ENCODE measurements at places on chromosomes 6 and 20.

DNA sequence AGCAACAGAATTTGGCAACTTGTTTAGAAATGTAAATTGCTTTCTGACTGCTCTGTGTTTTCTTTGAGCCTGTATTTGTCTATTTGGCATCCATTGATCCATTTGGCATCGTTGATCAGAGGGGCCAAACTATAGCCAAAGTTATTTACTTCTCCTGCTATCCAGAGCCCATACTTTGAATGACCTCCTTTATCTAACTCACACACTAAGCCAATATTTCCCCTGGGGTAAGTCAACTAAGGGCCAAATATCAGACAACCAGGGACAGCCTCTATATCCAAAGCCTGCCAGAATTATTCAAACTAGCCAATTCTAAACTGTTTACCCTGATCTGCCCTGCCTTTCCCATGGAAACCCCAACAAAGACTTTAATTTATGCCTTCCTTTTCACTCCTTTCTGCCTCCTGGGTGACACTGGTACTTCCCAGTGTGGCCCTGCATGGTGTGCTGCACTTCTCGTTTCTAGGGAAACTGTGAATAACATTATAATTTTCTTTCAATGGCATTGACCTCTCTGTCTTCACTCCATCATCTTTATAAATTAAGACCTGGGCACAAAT is 19.8 kb upstream of the ZNF184 start:
- DNase-seq: no peak

- no peak for DNase-seq
Measured at GRCh38 chr20:15195378-15195777, 858.0 kb upstream of the FLRT3 start.

- no peak for DNase-seq
Measured at GRCh38 chr20:50034567-50035180, 51.9 kb downstream of the SNAI1 start.

DNA sequence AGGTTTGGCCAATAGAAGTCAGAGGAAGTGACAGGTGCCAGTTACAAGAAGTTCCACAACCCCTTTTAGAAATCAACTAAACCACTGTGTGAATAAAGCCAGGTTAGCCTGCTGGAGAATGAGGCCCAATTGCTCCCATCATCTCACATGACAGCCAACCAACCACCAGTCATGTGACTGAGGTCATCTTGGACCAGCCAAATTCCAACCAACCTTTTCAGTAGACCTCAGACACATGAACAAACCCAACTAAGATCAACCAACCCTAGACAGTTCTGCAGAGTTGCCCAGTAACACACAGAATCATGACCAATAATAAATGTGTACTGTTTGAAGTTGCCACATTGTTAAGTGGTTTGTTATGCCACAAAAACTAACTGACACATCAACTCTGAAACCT is 44.6 kb upstream of the GGTLC1 start:
- DNase-seq: no peak

GRCh38 chr6:3438190-3439167 is 18.4 kb downstream of the SLC22A23 start:
- DNase-seq: peak; percentile 42

DNA sequence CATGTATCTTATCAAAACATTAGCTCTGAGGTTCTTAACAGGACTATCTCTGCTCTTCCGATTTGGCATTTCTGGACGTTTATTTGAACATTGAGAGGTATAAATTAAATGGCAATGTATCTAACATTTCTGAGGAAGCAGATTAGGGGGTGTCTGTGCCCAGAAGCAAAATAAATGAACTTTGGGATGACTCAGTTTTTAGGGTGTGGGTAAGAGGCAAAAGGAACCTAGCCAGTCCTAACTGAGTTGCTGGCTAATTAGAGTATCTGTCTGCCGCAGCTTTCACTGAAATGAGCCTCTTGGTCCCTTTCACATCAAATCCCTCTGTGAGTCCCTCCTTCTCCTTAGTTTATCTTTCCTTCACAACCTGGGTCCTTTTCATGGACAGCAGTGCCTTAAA is 1.1 kb downstream of the RNF144B start:
- DNase-seq: no peak

GRCh38 chr6:100304575-100304974 is 160.1 kb downstream of the SIM1 start:
- DNase-seq: no peak

DNA sequence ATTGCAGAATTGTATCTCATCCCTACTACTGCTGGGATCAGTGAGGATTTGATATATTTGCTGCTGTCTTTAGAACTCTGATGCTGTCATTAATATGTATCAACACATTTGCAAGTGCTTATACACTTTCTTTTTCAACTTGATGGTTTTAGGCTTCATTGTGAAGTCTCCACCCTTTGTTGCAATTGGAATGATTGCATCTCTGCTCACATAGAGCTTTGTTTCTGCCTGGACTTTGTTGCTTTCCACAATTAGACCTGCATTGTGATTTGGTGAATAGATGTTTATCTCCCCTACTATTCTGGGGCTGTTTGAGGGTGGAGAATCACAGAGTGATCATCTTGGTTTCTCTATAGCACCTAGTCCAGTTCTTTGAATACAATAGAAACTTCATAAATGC is 666.7 kb downstream of the EPM2A start:
- no peak for DNase-seq

- no peak for DNase-seq
Measured at GRCh38 chr6:53056273-53056672, 8.9 kb upstream of the FBXO9 start.

GRCh38 chr6:27816906-27817305 is 95.3 kb downstream of the OR2B2 start:
- DNase-seq: no peak

DNA sequence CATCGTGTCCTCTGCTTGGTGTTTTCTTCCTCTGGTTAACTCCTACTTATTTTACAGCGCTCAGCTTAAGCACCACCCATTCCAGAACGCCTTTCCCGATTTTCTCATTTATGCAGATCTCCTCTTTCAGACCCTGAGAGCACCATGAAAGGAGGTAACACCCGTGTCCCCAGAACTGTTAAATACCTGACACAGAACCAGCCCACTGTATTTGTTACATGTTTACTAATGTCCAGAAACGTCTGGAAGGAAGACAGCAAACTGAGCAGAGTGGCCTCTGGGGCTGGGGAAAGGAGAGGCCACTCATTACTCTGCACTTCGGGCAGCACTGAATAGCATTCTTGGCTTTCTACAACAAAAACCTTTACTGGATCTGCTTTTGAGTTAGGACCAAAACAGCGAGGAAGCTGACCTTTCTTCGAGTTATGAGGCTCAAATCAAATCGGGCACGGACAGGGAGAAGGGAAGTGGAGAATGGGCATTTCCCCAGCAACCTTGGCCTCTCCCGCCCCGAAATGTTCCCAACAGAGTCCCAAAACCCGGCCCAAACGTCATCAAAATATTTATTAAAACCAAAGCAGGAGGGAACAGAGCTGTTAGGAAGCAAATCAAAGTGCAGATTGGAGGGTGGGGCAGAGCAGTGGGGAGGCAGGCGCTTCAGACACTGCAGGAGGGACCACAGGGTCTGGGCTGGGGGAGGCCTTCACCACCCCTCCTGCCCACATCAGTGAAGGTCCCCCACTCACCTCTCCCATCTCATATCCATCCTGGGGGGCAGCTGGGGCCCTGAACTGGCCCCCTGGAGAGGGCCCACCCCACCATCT is 1.1 kb upstream of the NECAB3 start:
- DNase-seq: no peak

DNA sequence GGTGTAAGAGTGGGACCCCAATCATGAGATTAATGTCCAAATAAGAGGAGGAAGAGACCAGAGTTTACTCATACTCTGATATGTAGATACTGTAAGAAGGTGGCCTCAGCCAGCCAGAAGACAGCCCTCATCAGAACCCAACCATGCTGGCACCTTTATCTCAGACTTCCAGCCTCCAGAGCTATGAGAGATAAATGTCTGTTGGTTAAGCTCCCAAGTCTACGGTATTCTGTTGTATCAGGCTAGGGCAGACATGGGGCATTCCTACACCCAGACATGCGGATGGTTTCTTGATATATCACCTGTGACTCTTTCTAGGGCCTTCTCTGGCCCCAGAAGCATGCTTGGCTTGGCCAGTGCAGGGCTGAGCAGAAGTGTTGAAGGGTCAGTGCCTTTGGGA is 247.4 kb upstream of the RIN2 start:
- DNase-seq: no peak

- no peak for DNase-seq
Measured at GRCh38 chr20:60465993-60466686, 507.9 kb downstream of the CDH26 start.

DNA sequence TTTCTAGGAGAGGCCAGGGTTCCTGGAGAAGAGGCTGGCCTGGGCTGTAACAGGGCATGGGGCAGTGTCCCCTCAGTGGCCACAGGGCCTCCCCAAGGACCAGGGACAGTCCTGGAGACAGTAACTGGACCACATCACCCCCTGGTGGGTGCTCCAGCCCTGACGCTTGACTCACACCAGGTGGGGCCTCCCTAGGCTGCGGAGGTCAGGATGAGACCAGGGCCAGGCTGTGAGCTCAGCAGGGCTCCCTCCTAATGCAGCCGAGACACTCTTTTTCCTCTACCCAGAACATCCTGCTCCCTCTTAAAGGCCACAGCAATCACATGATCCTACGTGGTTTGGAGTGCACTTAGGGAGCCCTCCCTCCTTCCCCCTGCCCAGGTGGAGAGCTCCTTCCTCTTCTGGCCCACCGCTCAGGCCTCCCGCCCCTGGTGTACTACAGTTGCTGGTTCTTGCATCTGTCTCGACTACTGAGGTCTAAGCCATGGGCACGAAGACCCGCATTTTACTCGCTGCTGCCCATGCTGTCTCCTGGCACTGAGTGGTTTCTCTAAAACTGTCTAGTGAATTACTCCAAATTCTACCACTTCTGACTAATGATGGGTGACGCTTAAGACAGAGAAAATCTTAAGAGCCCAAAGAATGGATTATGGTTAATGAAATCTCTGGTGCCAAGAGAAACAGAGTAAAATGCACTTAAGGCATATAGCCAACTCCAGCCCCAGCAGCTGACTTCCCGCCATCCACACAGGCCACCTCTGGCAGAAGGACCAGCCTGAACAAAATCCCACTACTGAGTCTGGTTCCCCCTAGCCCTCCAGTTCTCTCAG is 166.1 kb upstream of the CST7 start:
- no peak for DNase-seq

GRCh38 chr20:19120011-19120410 is 92.4 kb upstream of the SLC24A3 start:
- no peak for DNase-seq

- no peak for DNase-seq
Measured at GRCh38 chr6:124989136-124989983, 27.1 kb downstream of the RNF217 start.

DNA sequence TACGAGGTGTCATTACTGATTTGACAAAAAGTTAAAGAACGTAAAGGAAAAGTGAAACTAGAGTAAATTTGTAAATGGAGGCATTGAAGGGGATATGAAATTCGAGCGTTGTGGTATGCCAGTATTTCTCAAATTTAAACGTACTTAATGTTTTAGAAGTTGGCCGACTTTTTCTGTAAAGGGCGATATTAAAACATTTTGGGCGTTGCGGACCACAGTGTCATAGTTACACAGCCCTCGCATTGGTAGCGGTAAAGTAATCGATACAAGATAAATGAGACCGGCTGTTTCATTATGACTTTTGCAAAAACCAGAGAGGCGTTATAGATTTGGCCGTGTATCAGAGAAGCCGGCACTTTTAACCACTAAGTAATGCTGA is 39.6 kb downstream of the OR2B2 start:
- DNase-seq: no peak

DNA sequence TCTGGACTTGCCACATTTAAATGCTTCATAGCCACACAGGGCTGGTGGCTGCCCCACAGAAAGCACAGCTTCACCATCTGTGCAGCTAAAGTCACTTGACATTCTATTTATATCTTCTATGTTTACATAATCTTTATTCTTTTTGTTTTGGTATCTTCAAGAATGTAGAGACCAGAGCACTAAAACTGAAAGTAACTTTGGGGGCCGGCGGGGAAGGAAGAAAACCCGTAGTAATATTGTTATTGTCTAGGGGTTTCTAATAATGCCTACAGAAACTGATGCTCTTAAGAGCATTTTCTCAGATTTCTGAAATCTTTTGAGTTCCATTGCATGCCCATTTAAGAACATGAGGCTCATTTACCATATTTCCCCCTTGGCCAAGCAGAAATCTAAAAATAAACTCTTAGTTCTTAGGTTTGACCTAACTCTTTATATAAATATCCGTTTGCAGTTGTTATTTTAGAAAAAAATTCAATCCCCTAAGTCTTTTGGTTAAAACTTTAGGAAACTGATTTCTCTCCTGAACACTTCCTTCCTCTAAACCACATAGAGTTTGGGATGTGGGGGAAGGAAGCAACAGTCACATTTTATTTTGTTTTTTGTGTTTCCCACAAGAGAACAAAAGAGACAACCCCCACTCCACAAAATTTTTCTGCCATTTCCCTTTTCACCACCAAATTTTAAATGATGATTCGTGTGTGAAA is 207.6 kb downstream of the OGFRL1 start:
- DNase-seq: no peak

GRCh38 chr6:161429921-161430490 is 156.1 kb upstream of the AGPAT4 start:
- DNase-seq: no peak

DNA sequence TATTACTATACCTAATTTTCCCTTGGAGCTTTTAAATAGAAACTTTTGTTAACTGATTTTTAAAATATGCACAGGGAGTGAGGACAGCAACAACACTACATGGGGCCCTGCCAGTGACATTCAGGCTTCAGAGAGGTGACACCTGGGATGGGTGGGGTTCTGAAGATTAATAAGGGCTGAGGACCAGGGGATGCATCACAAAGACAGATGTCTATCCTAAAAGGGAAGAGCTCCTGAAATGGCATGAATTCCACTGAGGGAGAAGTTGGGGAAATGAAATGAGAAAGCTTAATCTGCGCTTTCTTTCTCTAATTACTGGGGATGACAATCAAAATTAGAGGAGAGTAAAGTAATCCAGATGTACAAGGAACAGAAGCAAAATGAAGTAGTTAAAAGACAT is 162.8 kb downstream of the BTBD9 start:
- no peak for DNase-seq

GRCh38 chr6:77228279-77228678 is 235.0 kb downstream of the HTR1B start:
- DNase-seq: no peak

DNA sequence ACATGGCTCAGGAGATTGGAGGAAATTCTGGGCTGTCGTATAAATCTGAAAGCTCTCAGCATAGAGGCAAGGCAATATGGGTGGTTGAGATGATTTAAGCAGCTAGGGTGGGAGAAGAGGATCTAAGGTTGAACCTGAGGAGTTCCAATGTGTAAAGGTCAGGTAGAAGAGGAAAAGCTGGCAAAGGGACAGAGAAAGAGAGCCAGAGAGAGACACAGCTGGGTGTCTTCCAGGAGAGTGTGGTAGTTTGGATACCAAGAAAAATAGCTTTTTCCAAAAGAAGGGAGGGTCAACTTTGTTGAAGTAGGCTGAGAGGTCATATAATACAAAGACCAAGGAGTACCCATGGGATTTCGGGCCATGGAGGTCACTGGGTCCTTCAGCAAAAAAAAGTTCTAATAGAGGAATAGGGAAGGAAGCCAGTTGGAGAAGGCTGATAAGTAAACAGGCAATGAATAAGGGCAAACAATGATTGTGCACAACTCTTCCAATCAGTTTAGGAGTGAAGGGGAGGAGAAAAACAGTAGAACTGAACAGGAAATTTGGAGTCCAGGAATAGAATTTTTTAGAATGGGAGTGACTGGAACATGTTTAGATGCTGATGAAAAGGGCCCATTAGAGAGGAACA is 135.1 kb downstream of the QRSL1 start:
- no peak for DNase-seq
